ENCODE measurements at places on chromosomes 12 and 14.

- no peak for DNase-seq
These were observed 1.7 kb downstream of the ABCD2 start for GRCh38 chr12:39617887-39618286.

DNA sequence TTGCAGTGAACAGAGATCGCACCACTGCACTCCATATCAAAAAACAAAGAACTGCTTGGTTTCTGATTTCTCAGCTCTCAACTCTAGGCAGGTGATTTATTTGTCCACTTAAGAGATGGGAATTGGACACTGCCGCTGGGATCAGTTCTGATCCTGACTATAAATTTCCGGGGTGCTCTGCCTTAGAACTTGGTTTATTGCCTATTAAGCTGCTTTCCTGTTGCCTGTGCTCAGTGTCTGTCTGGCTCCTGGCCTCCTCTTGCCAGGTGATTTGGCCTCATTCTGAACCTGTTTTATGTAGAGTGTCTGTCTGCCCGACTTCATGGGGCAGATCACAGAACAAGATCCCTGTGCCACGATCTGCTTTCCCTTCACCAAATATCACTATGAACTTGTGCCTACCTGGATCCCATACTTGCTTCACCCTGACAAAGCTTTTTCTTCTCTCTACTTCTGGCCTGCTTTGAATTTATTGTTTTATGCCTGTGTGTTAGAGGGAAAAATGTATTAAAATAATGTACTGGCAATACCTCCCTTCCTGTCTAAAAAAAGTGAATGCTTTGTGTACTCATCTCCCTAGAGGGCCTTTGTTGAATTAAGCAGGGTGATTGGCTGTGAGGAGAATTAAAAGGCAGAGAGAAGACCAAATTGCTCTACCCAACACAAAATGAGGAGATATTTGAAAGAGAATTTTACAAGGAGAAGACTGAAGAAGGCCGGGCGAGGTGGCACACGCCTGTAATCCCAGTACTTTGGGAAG, 27.6 kb downstream of the CDKN1B start:
- DNase-seq = no peak

DNA sequence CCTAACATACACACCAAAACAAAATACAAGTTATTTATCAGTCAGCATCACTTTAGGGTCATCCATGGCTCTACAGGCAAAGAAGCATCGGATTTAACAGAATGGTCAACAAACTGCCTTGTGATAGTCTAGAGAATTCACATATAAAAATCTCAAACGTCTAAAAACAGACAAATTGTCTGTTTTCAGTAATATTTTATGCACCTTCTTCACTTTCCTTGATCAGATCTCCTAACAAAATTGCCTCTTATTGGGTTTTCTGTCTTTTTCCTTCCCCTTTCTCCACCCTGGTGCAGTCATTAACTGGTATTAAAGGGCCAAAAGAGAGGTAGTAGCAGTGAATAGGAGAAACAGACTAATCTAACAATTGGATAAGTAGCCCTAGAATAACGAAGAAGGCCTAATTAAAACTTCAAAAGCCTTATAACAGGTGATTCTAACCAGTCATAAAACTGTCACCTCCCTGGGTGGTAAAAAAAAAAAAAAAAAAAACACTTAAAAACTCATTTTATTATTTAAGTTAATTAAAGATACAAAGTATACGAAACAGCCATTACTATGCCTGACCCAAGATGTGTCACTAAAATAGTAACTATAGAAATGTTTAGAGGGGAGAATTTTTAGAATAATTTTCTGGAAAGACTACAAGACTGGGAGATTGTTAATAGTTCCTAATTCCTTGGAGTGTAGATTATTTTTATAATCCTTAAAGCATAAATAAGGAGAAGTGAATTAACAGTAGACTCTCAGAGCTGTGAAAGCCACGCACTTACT, 1.5 kb downstream of the KIF21A start:
- DNase-seq = no peak

GRCh38 chr12:118398940-118399339, 22.6 kb downstream of the SUDS3 start:
- no peak for DNase-seq

GRCh38 chr12:89391726-89392336, 39.5 kb upstream of the DUSP6 start:
- DNase-seq = no peak

DNA sequence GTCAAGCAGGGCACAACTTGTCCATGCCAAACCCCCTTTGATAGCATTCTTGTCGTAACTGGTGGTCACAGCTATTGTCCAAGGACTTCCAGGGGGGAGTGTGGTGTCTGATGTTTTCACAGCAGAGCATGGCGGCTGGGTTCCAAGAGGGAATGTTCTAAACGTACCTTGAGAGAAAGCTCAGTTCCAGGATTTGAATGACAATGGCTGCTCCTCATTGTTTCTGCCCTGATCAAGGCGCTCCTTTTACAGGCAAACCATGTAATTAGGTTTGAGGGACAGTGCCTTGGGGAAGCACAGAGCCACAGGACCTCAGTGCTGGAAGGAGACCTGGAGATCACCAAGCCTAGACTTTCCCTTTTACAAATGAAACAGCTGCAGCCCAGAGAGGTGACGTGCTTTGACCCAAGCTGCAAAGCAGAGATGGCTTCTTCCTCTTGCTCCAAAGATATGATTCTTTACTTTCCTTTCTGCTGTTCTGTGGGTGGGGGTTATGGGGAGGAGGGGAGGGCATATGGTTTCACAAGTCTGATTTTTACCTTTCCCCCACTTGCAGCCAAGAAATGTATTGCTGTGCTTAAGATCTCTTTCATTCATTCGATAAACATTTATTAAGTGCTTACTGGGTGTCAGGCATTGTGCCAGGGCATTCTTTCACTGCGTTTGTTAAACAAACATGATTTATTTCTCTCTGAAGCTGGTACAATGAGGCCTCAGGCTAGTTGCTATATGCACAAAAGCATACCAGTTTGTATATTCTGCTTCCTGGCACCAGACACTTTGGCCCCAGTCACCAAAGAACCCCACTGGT, 172.8 kb downstream of the KTN1 start:
- DNase-seq = no peak

GRCh38 chr12:82319276-82319675, 38.9 kb downstream of the CCDC59 start:
- no peak for DNase-seq

GRCh38 chr12:4648104-4648500, 749 bp downstream of the AKAP3 start:
- DNase-seq = no peak

- no peak for DNase-seq
These were observed 47.3 kb upstream of the LRIG3 start for GRCh38 chr12:58967561-58967960.

- no peak for DNase-seq
These were observed 11.1 kb upstream of the CLMN start for GRCh38 chr14:95330591-95331370.

GRCh38 chr14:64743061-64743460, 38.8 kb downstream of the PLEKHG3 start:
- DNase-seq = no peak

GRCh38 chr12:27355979-27356378, 23.3 kb downstream of the BMAL2 start:
- DNase-seq = no peak

DNA sequence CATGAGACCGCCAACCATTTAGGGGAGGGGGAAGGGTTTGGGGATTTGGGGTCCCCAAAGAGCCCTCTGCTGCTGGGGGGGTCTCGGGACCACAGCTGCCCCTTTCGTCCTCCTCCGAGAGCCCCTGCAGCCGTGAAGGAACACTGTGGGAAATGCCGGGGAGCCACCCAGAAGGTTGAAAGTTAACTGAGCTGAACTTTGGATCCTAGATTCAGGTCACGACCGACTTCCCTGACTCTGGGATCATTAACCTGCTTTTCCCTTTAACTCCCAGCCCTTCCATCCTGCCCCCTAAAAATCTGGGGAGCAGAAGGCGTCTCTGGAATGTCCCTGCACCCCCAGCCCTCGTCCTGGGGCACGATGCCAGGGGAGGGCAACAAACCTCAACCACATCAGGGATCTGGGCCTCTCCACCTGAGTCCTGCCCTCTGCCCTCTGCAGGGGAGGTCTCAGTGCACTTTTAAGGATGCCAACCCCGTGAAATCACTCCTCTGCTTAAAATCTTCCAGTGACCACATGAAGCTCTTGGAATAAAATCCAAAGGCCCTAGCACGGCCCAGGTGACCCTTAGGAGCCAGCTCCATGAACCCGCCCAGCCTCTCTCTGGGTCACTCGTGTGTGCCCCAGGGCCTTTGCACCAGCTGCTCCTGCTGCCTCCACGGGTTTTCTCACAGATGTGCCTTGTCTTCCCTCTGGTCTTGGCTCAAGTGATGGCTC, 95.0 kb downstream of the RFLNA start:
- no peak for DNase-seq

DNA sequence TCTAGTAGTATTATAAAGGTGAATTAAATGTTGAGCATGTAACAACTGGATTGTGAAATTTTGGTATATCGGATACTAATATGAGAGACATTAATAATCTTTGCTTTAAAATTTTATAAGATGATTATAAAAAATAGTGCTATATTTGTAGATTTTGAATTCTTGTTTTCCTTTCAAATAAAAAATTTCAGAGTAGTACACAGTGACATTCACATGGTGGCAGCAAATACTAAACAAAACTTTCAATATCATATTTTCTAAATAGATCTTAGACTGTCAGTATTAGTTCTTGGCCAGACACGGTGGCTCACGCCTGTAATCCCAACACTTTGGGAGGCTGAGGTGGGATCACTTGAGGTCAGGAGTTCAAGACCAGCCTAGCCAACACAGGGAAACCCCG, 166.0 kb downstream of the NAV3 start:
- no peak for DNase-seq

DNA sequence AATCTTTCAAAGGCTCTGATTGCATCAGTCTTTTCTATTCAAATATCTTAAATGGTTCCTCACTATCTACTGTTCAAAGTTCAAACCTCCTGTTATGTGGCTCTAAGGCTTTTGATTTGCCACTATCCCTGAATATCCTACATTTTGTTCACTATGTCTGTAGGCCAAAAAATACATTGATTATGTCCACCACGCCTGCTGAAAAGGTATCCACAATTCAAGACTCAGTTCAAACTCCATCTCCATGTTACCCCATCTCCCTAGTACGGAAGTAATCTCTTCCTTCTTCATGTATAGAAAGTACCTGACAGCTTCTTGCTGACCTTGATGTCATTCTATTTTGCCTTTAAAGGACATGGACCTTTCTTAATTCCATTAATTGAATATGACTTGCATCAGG, 24.8 kb downstream of the TAOK3 start:
- no peak for DNase-seq

DNA sequence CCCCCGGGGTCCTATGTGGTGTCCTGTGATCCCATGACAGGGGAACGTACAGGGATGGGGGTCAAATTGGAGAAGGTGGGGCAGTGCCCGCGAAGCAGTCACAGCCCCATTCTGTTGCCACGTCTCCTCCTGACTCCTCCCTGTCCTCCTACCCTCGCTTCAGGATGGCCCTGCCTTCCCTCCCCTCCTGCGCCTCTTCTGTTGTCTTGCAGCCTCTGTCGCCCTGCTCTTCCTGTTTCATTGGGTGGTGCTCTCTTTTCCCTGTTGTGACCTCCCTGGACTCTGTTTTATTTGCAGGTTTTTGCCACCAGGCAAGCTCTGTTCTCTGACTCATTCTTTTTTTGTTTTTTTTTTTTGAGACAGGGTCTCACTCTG, 18.7 kb downstream of the CABP1 start:
- DNase-seq = no peak

- no peak for DNase-seq
These were observed at the start of gene GALNT16 for GRCh38 chr14:69259527-69260189. GALNT16 (plus strand) TSS chr14:69260158; CDS start chr14:69260291, 133 bp downstream.

DNA sequence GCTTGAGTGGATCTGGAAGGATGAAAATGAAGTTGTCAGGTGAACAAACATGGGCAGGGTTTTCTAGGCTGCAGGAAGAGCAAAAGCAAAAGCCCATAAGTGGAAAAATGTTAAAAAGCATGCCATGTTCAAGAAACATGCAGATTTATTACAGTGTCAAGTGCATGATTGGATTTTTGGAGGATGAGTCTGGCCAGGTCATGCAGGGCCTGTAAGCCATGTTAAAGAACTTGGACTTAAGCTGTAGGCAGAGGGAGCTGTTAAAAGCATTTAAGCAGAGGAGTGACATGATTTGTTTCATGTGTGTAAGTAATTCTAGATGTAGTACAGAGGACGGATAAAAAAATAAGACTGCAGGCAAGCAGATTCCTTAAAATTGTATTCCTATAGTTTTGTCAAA, 16.3 kb upstream of the SINHCAF start:
- no peak for DNase-seq

DNA sequence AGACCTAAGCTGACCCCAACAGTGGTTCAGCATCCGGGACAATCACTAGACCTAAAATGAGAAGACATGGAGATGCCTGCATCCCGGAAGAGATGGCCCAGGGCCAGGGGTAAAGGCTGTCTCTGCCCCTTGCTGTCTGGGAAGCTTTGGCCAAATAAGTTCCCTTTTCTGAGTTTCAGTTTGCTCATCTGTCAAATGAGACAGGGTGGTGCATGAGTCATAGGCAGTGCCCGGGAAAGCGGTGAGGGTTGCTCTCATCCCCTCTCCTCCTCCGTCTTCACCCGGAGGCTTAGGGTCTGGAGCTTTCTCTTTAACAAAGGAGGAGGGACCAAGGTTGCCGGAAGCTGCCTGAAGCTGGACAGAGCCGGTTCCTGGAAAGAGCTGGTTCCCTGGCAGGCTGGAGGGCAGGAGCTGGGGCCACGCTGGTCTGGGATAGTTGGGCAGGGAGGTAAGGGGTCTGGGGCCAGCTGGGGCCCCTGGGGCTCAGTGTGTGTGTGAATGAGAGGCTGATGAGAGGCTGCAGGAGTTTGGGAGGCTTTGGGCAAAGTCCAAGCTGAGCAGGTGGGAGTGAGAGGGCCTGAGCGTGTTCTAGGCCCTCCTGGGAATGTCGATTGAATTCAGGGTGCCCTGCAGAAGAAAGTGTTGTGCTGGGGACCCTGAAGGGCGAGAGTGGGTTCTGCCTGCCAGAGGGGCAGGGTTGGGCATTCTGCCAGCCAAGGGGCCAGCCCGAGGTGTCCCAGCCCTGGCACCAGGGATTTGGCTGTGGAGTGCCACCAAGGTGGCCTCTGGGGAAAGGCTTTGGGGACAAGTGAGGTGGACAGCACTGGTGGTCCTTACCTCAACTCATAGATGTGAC, at the start of gene SDSL:
SDSL (plus strand) TSS at position 351 of the 856 bp plus-strand sequence. CDS start 5,603 bp downstream, outside the sequence.
- DNase-seq = no peak

- DNase-seq = peak; percentile 67
These were observed 1.0 kb downstream of the SH2B3 start for GRCh38 chr12:111406474-111407376.

DNA sequence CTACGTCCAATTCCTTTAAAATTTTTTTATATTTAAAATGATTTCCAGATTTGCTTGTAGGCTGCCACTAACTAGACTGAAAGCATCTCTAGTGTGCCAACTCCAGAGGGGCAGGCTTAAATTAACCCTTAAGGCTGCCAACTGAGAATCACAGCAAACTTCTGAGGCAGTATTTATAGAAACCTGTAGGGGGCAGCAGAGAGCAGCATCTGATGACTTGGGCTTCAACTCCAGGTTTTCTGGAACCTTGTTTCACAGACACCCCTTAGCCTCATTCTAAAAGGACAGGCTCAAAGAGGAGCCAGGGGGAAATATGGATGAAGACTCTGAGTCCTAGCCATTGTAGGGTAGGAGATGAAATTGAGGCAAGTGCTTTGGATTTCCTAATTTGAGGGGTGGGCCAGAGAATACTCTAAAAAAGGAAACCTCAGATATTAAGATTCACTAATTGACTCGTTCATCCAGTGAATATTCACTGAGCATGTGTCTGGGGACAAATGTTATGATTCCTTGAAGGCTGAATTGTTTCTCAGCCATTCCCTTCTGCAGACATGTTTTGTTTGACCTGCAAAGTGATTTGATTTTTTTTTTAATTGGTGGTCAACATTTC, 63.3 kb upstream of the HSPB8 start:
- DNase-seq = no peak

All from activated naive CD4-positive, alpha-beta T cell treated with Interleukin-2 at 50 U/mL for 16 hours (primary cell).